ENCODE measurements at places on chromosomes 2 and 18.

GRCh38 chr18:49697049-49697448 is 116.3 kb downstream of the ACAA2 start:
- no peak for DNase-seq

GRCh38 chr2:26563686-26564085 is 77.5 kb downstream of the CIB4 start:
- no peak for DNase-seq

DNA sequence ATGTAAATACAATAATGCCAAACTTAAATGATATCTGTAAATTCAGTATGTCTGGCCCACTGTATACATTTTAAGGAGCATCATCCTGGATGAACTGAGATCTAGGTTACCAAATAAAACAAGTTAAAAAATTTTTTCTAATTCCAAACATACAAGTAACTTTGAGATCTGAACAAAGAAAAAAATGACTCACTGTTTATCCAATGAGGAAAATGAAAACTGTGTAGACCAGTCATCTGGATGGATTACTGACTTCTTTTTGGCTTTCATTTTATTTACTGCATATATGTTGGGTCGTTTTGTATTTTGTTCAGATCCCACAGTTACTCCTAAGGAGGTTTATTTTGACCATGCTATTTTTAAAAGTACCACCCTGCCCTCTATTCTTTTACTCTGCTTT is 189.8 kb downstream of the RBM43 start:
- DNase-seq: no peak

DNA sequence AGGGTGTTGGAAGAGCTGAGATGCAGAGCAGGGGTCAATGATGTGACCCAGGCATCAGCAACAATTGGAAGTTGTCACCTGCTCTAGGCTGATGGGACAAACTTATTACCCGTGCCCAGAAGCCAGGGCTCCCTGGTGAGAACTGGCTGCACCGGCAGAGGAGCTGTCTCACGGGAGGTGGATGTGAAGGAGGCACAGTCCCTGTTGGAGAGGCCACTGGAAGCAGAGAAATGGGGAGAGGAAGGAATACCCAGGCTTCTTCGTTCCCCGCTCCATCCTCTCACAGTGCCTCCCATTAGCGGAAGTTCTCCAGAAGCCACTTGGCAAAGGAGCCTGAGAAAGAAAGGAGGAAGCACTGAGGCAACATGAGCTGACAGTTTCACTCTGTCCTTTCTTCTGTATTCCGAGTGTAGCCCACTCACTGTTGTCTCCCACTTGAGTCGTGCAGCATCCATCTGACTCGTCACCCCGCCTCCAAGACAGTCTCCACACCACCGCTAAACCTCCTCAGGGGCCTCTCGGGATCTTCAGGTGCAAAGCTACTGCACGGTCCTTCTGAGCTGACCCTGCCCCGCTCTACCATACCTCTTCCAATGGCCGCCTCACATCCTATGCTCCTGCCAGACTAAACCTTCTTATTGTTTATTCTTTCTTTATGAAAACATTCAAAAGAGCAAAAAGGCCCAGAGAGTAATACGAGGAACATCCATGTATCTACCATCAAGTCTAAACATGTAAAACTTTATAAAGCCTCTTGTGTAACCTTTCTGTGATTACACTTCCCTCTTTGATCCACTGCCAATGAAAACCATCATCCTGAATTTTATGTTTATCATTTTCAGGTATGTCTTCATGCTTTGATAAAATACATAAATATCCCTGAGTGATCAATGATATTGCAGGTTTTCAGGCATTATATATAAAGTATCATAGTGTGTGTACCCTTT is 19.1 kb upstream of the AFTPH start:
- no peak for DNase-seq

DNA sequence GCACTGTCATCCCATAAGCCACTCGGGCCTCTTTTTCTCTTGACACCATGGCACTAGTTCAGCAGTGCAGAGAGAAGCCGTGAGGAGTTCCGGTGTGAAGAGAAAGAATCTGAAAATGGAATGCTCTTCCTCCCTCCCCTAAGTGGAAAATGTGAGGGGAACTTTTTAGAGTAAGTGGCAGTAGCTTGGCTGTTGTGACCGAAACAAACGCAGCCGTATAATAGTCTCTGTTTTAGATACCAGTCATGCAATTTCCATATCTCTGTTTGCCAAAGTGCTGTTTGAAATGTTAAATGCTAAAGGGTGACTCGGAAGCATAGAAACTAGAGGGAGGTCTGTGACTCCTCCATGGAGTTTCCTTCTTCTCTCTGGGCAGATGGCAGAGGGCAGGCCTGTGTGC is 122.9 kb downstream of the MTCL1 start:
- no peak for DNase-seq

DNA sequence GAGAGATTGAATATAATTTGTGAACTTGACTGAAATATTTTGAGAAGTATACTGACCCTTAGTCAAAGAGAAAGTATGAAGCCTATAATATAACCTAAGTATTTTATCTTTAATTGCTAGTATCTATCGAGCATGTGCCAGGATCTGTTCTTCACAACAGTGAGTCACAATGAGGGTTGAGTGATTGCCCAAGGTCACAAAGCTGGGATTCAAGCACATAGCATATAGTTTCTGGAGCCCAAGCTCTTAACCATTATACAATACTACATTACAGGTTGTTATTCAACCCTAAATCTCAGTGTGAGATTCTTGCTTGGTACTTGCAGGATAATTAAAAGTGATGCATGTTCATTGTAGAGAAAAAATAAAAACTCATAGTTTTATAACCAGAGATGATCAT is 97.2 kb downstream of the RAB3GAP1 start:
- no peak for DNase-seq

DNA sequence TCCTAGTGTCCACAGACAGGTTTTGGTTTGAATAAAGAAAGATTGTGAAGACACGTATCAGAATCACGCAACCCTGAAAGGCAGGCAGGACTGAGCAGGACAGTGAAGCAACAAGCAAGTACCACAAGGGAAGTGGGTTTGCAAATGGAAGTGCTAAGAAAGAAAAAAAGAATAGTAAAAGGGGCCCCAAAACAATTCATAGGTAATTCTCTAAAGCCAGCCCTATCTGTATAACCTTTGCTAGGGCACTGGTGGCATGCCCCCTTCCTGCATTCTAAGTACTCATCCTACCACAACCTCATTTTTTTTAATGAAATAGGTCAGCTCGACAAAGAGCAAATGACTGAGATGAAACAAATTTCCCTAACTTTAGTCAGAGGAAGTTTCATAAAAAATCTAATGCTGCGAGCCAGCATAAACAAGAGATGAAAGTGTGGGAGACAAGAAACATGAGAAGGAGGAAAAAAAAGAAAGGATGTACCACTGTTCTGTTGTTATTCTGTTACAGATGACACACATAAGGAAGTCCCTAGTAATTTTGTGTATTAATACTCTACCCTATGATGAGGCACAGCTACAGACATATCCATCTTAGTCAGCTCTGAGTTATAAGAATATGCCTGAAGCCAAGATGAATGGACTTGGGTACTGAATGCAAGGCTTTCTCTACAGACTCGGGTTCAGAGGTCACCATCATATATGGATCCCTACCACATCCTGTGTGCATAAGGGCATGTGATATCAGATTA is 32.2 kb downstream of the IKZF2 start:
- no peak for DNase-seq

- no peak for DNase-seq
Observed at GRCh38 chr2:238987352-238987981, 139.6 kb downstream of the TWIST2 start.

DNA sequence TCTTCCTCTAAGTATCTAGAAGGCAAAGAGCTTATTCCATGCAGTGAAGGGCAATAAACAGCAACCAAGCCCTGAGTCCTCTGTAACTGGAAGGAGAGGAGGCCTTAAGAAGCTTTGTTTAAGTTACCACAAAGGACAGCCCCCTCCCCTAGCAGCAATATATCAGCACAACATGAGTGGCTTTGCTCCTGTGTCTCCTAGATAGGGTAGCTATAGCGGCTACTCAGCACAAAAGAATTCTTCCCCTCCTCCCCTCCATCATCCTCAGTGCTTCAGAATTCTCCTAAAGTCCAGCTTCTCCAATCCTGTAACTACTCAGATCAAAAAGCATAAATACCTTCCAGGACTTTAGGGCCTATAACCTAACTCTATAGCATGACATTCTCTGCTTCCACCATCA is 16.5 kb downstream of the SUMO1 start:
- no peak for DNase-seq

GRCh38 chr2:232891621-232892071 is 21.6 kb downstream of the SNORC start:
- no peak for DNase-seq

DNA sequence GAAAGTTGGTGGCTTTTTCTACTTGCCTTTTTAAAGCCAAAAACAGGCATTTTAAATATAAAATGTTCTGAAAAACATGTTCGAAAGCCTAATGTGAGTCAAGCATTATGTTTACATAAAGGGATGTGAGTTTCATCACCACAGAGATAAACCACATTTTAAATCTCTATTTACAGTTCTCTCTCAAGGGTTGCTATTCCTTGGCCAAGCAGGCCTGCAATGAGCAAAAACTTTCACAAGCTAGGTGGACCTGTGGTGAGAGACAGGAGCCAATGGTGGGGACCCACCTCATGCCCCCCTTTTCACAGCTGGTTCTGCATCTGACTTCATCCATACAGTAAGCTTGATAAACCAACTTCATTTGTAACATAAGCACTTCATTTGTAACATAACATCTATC is 65.1 kb downstream of the CUL3 start:
- DNase-seq: no peak

GRCh38 chr2:124702777-124703176 is 677.7 kb downstream of the CNTNAP5 start:
- DNase-seq: no peak

- DNase-seq: no peak
Observed at GRCh38 chr2:219446101-219446504, 11.5 kb downstream of the SPEG start.

DNA sequence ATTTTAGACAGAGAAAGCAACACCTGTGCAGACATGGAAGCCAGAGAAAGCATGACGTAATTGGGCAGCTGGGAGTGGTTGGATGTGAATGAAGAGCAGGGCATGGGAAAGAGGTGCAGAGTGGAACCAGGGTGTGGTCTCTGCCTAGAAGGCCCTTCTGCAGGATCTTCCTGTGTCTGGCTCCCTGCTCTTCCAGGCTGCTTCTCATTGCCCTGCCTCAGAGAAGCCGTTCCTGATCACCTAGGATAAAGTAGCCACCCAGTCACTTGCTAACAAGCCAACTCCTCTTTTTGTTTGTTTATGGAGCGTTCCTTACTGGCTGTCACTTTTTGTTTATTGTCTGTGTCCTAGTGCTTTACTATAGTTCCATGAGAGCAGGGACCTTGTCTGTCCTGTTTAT is 28.5 kb downstream of the GALNT1 start:
- DNase-seq: no peak

- no peak for DNase-seq
Observed at GRCh38 chr2:16784652-16785051, 119.0 kb upstream of the CYRIA start.

GRCh38 chr18:56461151-56461550 is 177.2 kb downstream of the TXNL1 start:
- no peak for DNase-seq

DNA sequence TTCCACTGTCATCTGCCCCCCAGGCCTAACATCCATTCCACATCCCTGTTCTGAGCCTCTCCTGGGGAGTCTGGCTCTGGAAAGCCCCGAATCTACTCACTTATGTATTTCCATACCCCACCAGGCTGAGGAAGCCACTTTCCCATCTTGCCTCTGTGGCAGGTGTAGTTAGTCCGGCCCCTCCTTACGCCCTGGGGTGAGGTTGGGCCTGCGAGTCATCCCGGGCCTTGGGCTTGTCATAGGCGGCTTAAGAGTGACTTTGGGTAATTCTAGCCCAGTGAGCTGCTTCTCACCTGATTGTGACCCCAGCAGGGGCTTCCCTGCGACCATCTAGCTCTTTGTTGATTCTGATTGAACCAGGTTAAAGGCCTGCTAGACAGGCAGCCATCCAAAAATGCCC is 21.1 kb downstream of the PCARE start:
- DNase-seq: no peak

DNA sequence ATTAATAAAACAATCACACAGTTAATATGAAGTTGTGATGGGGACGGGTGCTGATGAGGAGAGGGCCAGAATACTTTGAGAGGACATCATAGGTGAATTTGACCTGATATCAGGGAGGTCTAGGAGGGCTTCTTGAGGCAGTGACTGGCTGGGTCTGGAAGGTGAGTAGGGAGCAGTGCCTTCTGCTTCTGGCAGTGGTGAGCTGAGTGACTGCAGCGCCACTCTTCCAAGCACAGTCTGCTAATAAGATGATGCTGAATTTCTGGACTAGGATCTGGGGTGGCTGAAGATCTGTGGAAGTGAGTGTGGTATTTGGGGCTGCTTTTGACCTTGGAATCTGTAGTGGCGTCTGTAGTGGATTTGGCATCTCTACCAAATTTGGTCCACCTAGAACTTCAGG is 5.5 kb downstream of the DGKD start:
- no peak for DNase-seq

GRCh38 chr2:169038338-169038757 is 7.2 kb upstream of the ABCB11 start:
- DNase-seq: no peak

GRCh38 chr18:75691483-75691882 is 264.0 kb upstream of the SMIM21 start:
- no peak for DNase-seq

DNA sequence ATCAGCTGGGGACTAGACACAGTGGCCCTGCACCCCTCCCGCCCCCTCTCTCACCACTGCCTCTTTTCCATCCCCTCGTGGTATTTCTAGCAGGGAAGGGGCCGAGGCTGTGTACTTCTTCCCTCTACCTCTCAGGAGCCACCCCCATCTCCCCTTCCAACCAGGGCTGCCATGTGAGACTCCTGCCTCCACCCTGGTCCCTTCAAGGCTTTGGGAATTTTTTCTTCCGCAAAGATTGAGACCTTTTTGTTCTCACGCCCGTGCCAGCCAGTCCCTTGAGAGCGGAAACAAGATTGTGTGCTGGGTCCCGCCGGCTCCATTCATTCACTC is 39.1 kb downstream of the LPIN1 start:
- DNase-seq: no peak

DNA sequence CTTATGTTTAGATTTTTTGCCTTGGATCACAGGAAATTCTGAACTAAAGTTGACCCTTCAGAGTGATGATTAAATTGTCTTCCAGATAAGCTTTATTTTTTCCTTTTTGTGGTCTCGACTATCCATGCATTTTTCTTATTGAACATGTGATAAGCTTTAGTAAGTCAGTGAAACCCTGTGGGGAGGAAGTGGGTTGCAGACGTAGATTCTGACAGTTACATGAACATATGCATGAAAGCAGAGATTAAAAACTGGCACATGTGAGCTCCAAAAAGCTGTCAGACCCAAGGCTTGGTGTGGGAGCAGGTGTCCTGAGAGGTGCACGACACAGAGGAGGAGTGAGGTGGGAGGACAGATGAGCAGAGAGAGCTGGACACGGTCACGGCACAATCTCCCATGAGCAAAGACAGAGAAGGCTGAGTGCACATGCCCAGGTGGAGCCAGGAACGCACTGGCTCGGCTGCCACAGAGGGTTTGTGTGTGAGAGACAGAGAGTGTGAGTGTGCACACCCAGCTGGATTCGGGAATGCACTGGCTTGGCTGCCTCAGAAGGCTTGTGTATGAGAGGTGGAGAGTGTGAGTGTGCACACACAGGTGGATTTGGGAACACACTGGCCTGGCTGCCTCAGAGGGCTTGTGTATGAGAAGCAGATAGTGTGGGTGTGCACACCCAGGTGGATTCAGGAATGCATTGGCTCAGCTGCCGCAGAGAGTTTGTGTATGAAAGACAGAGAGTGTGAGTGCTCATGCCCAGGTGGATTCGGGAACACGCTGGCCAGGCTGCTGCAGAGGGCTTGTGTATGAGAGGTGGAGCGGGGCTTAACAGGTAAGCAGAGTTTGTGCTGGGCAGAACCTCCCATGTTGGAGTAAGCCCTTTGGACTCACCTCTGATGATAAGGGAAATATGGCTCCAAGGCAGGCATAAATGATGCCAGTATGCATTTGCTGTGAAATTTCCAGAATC is 849.1 kb upstream of the SALL3 start:
- no peak for DNase-seq
